Stomach (tissue), 19 donors: ENCODE measurements at places on chromosomes 6 and 20. TPM values are rescaled to one million over a fixed set of nuclear protein-coding genes. Genes with fewer than 3 reads are reported as not detected.

Gene MRS2
- 45.2 TPM for total RNA-seq

DNA sequence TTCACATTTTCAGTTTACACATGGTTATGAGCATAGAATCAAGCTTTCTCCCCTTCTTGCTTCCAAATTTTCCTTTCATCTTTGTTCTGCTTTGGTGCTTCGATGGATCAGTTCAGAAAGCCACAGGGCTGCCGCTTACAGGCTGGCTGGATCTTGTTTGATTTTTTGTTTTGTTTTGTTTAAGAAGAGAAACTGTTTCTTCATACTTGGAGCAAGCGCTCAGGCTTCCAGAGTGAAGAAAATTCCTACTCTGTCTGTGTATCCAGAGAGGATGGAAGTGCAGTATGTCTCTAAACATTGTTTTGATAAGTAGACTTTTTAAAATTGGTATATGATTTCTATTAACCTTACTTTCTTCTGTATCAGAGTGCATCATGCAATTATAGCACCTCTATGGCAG lies 66.9 kb downstream of the ARID1B start:
- H3K27me3 ChIP-seq: no peaks in the 10 kb centered on the region
- H3K4me1 ChIP-seq: peaks cover 99% of the 10 kb centered on the region
- no peak overlapping the region for H3K4me3 ChIP-seq
- no peak overlapping the region for H3K27ac ChIP-seq
- DNase-seq: no peak

DNA sequence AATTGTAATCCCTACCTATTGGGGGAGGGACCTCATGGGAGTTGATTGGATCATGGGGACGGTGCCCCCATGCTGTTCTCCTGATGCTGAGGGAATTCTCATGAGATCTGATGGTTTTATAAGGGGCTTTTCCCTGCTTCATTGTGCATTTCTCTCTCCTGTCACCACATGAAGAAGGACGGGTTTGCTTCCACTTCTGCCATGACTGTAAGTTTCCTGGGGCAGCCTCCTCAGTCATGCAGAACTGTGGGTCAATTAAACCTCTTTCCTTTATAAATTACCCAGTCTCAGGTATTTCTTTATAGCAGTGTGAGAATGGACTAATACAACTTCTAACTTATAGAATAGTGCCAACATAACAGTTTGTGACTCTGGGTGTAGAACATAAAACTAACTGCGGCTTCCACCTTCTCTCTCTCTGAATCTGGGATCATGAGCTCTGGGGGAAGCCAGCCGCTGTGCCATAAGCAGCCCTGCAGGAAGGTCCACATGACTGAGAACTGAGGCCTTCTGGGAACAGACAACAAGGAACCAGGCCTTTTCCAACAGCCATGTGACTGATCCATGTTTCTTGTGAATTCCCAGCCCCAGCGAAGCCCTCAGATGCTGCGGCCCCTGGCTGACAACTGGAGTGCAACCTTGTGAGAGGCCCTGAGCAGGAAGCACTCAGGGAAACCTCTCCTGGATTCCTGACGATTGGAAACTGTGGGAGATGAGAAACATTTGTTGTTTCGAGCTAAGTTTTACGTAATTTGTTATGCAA lies 3.4 kb upstream of the HLA-A start:
- no peaks in the 10 kb centered on the region for H3K27me3 ChIP-seq
- no peak overlapping the region for H3K27ac ChIP-seq
- no peak for DNase-seq
- peaks cover 2% of the 10 kb centered on the region for H3K36me3 ChIP-seq
- H3K4me1 ChIP-seq: no peaks in the 10 kb centered on the region

GRCh38 chr6:123804787-123805540 lies 1.3 kb downstream of the NKAIN2 start:
- no peak overlapping the region for H3K27ac ChIP-seq
- H3K36me3 ChIP-seq: no peaks in the 10 kb centered on the region
- no peak overlapping the region for H3K4me3 ChIP-seq
- peaks cover 8% of the 10 kb centered on the region for H3K4me1 ChIP-seq
- DNase-seq: no peak

DNA sequence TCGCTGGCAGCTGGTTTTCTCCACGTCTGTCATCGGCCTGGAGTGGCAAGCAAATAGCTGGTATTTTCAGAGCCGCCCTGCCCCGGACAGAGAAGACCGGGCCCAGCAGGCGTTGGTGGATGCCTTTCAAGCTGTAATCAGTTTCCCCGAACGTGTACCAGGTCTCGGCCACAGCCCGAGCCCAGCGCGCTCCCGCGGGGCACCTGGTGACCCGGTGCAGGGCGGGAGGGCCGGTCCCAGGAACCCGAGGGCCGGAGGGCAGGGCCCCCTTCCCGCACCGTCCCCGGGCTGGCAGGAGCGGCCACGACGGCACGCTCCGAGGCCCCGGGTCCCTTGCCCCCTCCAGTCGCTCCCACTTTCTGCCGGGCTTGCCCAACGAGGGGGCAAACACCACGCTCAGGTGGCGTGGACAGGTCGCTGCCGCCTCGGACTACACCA lies 348 bp upstream of the PYGB start:
- peak overlapping the region; percentile 96 for H3K4me3 ChIP-seq
- no peaks in the 10 kb centered on the region for H3K36me3 ChIP-seq
- H3K27me3 ChIP-seq: no peaks in the 10 kb centered on the region
- DNase-seq: peak; percentile 73
- H3K4me1 ChIP-seq: peaks cover 52% of the 10 kb centered on the region
